A549 (cell line): ENCODE measurements at places on chromosomes 4 and X.
A peak's percentile ranks its signal among the peaks of the same experiment; 100 is the strongest.

DNA sequence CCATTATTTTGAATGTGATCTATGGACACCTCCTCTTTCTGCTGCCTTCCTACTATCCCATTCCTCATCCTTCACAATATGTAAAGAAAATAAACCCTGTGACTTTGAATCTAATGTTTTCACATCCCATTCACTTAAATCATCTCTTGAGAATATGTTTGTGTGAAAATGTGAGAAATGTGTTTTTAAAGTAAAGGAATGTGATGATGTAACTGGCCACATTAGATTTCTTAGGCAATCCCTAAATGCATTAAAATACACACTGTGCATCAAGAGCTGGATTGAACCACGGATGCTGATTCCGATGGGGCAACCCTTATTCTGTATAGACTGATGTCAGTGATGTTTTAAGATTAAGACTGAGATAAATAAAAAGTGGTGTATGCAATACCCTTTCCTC lies 558.9 kb upstream of the TENM3 start:
- DNase-seq = no peak

GRCh38 chrX:17859609-17860178 lies 1.4 kb downstream of the RAI2 start:
- no peak for DNase-seq

DNA sequence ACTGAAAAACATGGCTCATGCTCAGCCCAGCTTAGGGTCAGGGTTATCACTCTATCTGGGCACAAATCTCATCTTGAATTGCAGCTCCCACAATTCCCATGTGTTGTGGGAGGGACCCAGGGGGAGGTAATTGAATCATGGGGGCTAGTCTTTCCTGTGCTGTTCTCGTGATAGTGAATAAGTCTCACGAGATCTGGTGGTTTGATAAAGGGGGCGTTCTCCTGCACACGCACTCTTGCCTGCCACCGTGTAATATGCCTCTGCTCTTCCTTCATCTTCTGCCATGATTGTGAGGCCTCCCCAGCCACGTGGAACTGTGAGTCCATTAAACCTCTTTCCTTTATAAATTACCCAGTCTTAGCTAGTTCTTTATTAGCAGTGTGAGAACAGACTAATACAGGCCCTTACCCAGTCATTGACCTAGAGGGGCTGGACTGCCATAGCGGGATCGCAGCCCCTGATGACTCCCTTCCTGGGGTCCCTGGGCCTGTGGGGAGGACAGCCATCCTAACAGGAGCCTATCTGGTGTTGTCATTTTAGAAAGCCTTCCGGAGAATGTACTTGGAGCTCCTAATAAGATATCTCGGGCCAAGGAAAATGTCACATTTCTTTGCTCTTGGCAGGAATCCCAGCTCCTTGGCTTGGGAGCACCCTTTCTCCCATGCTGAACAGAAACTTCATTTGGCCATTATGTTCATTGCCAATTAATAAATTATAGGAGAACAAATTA lies 112.6 kb downstream of the PHKA2 start:
- DNase-seq = no peak

GRCh38 chr4:120130786-120131185 lies 64.1 kb upstream of the MAD2L1 start:
- no peak for DNase-seq

DNA sequence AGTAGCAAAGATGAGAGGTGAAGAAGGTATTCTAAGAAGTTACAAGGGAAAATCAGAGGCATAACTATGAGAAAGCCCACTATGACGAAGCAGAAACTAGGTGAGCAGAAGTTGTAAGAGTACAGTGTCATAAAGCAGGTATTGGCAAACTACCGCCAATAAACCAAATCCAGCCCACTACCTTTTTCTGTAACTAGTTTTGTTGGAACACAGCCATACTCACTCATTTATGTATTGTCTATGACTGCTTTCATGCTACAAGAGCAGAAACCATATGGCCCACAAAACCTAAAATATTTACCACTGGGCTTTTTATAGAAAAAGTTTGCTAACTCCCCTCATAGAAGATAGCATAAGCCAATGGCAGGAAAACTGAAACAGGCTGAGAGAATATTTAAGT lies 31.8 kb upstream of the ZCCHC13 start:
- no peak for DNase-seq

DNA sequence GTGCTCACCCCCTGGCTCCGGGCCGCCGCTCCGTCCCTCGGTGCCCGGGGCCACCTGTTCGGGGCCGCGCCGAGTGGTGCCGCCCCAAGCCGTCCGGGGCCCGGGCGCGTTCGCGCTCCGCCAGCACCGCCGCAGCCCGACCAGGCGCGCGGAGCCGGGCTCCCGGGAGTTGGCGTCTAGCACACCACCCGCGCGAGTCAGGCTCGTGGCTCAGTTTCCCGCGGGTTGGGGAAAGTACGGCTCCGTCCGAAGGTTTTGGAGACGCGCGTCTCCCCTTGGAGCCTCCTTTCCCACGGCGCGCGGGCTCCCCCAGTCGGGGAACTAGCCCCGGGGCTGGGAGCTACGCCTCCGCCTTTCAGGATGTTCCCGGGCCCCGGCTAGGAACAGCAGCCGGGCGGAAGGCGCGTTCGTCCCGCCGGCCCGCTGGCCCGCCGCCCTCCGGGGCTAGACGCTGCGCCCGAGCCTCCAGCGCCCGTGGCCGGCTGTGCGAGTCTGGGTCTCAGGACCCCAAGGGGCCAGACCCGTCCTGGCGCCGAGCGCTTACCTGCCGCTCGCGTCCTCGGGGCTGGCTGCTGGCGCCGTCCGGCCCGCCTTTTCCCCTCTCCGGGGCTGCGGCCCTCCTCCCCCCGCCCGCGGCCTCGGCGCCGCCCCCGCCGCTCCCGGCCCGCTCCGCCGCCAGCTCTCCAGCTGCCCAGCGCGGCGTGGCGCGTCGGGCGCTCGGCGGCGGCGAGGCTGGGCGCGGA lies at the start of gene ADGRG2:
Gene ADGRG2, minus strand, starts transcription at position 571 of the 743 bp plus-strand sequence. CDS start 53,634 bp downstream, outside the sequence.
- DNase-seq = peak; percentile 55

DNA sequence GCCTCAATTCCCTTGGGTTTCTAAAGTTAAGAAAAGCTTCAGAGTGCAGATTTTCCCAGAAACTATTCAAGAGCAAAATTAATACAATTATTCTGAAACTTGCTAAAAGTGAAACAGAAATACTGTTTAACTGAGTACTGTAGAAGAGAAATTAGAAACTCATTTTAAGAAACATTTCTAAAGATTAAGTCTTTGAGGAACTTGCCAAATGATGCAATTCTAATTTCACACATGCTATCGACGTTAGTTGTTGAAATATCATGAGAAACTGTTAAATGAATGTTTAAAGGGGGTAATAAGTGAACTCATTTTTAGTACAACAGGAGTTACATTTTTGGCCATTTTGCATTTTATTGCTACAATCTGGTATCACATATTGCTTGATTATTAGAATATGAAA lies 125.3 kb upstream of the MAOA start:
- no peak for DNase-seq

- no peak for DNase-seq
Observed at GRCh38 chr4:74054483-74055047, 16.1 kb upstream of the CXCL3 start.

DNA sequence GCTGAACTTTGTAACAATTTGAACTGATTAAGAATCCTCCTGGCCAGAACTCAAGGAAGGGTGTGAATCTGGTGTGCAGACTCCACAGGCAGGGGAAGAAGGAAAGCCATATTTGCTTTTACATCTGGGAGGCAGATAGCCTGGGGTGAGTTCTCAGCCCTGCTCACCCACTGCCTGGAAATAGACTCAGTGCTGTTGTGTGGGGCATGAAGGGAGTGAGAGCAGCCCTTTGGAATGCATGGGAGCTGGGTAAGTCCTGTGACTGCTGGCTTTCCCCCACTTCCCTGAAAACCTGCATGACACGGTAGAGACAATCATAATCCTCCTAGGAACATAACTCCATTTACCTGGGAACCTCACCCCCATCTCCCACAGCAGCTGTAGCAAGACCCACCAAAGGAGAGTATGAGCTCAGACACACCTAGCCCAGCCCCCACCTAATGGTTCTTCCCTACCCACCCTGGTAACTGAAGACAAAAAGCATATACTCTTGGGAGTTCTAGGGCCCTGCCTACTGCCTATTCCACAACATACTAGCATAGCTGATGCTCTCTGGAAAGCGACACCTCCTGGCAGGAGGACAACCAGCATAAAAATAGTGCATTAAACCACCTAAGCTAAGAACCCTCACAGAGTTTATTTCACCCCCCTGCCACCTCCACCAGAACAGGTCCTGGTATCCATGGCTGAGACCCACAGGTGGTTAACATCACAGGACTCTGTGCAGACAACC lies 59.3 kb upstream of the UBQLN2 start:
- peak; percentile 1 for DNase-seq

- DNase-seq = no peak
Observed at GRCh38 chr4:6500481-6501140, 28.2 kb upstream of the PPP2R2C start.

DNA sequence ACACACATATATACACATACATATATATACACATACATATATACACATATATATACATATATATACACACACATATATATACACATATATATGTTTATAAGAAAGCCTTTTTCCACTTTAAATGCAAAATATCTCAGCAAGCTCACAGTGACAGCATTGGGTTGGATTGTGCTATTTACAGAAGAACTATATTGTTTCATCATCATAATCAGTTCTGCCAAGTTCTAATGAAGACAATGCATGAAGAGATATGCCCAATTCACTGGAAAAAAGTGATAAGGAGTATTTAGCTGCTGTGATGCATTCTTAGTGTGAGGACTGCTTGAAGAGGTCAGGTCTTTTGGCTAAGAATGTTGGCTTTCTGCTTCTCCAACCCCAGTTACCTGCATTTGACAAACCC lies 54.4 kb downstream of the RNF150 start:
- DNase-seq = no peak

GRCh38 chrX:19388741-19389140 lies 45.0 kb downstream of the PDHA1 start:
- DNase-seq = no peak

DNA sequence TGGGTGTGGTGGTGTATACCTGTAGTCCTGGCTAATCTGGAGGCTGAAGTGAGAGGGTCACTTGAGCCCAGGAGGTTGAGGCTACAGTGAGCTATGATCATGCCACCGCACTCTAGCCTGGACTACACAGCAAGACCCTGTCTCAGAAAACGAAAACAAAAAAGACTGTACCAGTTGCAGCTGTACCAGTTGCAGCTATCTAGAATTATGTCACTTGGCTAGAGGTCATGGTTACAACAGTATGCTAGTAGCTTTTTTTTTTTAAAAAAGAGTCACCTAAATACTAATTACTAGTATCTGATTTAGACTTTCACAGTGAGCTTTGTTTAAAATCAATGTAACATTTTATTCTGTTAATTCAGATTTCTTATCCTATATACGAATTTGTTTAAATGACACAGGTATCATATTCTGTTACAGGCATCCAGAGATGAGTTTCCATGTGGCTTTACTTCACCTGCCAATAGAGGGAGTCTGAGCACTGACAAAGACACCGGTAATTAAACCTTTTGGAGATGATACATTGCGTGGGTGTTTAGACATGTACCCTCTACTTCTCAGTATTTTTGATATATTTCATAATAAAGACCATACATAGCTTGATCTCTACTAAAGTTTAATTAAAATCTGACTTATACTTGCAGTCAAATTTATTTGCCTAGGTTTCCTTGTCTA lies 100.2 kb upstream of the IL13RA1 start:
- DNase-seq = peak; percentile 31

- no peak for DNase-seq
Observed at GRCh38 chr4:111499291-111499690, 646.0 kb upstream of the FAM241A start.

DNA sequence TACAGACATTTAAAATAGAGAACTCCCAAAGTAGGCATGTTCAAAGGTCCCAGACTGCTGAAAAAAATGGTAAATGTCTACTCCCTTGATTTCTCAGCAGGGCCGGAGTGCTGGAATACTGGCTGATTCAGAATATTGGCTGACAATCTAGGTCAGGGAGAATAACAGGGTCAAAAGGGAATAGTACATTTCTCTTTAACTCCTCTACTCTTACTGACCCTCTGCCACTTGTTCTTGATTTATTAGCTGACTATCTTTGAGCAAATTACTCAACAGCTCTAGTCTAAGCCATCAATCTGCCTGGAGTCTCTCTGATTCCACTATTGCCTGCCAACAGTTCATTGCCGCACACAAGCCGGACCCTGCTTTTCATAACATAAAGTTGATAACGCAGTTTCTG lies 19.7 kb upstream of the NWD2 start:
- no peak for DNase-seq

GRCh38 chr4:84968925-84969324 lies 2.4 kb upstream of the WDFY3 start:
- DNase-seq = no peak

DNA sequence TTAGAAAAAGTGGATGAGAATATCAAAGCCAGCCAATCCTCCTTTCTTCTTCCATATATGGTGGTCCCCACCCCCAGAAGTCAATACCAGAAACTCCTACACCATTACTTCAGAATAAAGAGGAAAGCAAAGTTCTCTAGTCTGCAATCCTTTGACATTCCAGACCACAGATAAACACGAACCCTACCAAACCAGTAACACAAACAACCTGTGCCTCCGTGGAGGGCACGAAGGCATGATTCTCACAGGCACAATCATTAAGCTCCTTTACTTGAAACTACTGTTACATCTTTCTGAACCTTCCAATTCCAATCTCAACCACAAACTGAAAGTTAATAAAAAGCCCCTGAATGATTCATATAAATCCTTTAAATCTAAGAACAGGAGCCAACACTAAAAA lies 16.3 kb downstream of the MAML3 start:
- peak; percentile 61 for DNase-seq

- DNase-seq = no peak
Observed at GRCh38 chr4:156242390-156242789, 288.7 kb upstream of the CTSO start.

DNA sequence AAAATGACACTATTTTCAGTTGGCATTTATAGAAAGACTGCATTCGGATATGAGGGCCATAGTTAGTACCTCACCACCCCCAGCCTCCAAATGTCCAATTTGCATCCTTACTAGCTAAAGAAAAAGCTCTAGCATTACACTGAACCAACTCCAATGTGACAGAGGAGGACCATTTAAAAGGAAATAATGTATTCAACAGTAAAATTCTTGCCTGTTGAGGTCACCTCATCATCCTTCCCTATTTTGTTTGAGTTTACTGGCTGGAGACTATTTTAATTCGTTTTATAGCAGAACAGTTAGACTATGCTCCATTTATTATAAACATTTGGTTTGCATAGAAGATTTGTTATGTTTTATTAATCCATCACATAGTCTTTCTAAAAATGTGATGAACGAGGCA lies 88.2 kb upstream of the PPARGC1A start:
- no peak for DNase-seq
